WERI-Rb-1 (cell line): ENCODE measurements at places on chromosomes 13 and 19.

DNA sequence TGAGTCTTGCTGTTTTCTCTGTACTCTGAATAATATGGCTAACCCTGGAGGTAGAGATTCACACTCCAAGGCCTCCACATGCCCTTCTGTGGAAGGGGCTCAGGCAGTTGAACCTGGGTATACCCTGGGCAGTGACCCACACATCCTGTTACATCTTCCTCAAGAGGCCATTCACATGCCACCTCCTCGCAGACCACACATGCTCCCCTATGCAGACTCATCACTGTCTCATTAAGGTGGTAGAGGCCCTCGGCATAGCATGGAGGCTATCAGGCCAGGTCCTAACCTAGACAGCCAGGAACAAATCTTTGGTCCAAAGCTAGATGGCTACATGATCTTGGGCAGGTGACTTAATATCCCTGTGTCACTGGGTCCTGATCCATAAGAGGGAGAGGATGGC is 363.9 kb upstream of the ZNF507 start:
- DNase-seq: no peak

DNA sequence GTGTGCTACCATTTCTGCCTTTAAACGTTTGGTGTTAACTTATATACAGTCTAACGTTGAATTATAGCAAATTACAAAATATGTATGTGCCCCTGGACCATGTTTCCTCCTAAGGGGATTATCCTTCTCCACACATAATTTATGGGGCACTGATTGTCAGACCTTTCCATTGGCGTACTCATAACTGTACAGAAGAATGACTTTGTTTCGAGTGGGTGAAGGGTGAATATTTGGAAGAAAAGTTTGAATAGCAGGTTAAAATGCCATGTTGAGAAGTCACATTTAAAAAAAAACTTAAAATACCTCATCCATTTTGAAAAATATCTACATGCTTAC is 58.8 kb downstream of the SLC10A2 start:
- no peak for DNase-seq

GRCh38 chr13:83024232-83024631 is 858.0 kb downstream of the SLITRK1 start:
- no peak for DNase-seq

- DNase-seq: no peak
These were observed 13.9 kb upstream of the DACH1 start for GRCh38 chr13:71880753-71881541.

DNA sequence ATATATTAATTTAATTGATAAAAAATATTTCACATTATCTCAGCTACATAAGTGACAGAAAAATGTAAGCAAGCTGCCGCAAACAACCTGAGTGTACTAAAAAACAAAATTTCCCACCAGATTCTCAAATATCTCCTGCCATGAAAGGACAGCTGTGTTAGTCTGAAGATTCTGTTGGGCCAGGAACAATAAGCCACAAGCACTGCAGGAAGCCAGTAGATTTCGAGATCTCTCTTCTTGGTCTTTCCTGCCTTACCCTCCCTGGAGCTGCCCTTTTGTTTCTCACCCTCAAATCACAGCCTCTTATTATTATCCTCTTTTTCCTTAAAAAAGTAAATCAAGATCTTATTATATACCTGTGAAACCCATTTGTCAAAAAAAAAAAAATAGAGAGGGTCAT is 165.6 kb downstream of the EFNB2 start:
- no peak for DNase-seq

GRCh38 chr13:66139701-66140100 is 1090.4 kb downstream of the PCDH9 start:
- DNase-seq: no peak

- DNase-seq: no peak
These were observed 56.5 kb downstream of the KCTD12 start for GRCh38 chr13:76829572-76830327.

- DNase-seq: no peak
These were observed 2.5 kb downstream of the MAP1S start for GRCh38 chr19:17721821-17722220.

DNA sequence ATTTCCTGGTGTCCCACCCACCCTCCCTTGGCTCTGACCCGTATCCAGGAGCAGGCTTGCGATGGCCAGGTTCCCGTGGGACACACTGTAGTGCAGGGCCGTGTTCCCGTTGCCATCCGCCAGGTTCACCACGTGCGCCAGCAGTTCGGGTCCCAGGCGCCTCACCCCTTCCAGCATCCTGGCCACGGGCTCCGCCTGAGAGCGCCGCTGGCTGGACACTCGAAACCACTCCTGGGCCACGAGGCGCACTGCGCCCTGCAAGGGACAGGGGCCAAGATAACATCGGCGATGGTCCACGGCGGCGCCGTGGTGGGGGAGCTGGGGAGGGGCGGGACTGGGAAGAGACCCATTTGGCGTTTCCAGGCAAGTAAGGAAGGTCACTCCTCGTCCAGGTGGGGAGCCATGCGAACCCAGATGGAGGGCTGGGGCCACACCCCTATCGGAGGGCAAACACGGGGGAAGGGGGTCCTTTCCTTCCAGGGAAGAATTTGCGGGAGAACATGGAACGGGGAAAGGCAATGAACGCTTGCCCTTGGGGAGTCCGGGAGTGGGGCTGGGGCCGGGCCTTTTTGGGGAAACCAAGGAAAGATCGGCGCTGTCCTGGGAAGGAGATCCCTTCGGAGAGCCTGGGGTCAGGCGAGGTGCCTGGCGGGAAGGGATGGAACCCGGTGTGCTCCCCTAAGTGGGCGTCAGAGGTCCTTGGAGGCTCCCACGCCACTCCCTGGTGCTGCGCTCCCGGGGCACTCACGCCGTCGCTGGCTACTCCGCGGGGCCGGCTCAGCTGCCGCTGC is 9.9 kb downstream of the KANK3 start:
- DNase-seq: no peak

- DNase-seq: no peak
These were observed 89.2 kb downstream of the MZT1 start for GRCh38 chr13:72638059-72638815.

GRCh38 chr13:111537843-111538499 is 217.5 kb downstream of the TEX29 start:
- no peak for DNase-seq

DNA sequence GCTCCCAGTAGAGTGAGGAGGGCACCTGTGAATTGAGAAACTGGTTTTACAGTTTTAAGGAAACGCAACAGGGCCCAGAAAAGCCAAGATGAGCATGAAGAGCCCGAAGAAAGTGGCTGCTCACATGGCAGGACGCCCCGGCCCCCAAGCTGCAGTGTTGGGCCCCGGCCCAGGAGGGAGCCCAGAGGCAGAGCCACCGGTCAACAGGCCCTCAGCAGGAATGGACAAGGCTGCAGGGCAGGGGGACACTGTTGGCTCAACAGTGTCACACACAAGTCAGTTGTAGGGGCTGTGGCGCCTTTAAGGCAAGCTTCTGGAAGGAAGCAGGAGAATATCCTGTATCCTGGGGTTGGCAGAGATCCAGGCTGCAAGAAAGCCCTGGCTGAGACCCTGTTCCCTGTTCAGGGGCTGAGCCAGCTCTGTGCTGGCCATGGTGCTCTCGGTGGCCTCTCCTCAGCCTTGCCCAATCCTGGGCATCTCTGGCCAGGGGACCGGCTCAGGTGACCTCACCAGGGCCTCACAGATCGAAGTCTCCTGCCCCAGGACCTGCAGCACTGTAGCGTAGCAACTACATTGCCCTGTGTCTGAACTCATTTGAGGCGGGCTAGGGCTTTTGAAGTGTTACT is 28.0 kb downstream of the UPF1 start:
- no peak for DNase-seq

DNA sequence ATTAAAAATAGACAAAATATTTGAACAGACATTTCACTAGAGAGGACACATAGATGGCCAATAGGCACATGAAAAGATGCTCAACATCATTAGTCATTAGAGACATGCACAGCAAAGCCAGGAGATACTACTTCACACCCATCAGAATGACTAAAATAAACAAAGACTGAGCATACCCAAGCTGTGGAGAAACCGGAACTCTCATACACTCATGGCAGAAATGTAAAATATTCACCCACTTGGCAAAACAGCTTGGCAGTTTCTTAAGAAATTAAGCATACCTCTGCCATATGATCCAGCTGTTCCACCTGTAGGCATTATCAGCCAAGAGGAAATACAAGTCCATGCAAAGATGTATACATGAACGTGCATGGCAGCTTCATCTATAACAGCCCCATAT is 213.4 kb downstream of the TSHZ3 start:
- DNase-seq: no peak
